ENCODE measurements at places on chromosomes 1 and 21. TPM values are rescaled to one million over a fixed set of nuclear protein-coding genes. Genes with fewer than 3 reads are reported as not detected.

DNA sequence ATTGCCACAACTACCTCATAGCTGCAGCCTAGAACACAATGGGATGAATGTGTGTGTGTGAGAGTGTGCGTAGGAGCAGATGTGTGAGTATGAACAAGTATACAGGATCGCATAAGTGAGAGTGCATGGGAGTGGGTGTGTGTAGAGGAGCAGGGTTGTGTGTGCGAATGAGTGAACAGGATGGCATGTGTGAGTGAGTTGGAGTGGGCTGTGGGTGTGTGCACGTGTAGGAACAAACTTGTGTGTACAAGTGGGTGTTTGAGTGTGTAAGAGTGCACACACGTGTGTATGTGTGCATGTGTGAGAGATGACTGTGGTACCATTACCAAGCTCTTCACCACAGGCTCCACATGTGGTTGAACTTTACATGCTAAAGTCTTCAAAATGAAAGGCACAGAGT, 175.4 kb upstream of the EDN2 start:
- DNase-seq = no peak

The CGN gene
- 0.12 TPM for total RNA-seq

The MFSD2A gene
- 6.9 TPM for total RNA-seq

- DNase-seq = no peak
Measured at GRCh38 chr1:98184856-98185255, 264.0 kb upstream of the DPYD start.

- DNase-seq = no peak
Measured at GRCh38 chr21:37245151-37245550, 22.0 kb downstream of the VPS26C start.

The THEM5 gene
- total RNA-seq = not detected

DNA sequence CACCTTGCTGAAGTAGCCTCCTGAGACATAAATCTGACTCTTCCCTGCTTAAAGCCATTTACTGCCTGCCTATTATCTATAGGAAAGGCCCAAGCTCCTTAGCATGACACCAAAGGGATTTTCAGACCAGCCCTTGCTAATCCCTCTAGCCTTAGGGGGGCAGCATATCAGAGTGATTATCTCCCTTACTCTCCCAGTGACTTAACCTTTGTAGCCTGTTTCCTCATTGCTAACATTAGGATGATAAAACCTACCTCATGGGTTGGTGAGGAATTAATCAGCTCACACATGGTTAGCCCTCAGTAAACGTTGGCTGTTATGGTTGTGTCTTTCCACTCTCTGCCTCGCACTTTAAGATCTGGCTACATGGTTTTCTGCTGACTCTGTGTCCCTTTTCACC, 70.1 kb downstream of the ROR1 start:
- DNase-seq = no peak

GRCh38 chr1:77958391-77958790, 20.5 kb downstream of the FUBP1 start:
- DNase-seq = no peak

DNA sequence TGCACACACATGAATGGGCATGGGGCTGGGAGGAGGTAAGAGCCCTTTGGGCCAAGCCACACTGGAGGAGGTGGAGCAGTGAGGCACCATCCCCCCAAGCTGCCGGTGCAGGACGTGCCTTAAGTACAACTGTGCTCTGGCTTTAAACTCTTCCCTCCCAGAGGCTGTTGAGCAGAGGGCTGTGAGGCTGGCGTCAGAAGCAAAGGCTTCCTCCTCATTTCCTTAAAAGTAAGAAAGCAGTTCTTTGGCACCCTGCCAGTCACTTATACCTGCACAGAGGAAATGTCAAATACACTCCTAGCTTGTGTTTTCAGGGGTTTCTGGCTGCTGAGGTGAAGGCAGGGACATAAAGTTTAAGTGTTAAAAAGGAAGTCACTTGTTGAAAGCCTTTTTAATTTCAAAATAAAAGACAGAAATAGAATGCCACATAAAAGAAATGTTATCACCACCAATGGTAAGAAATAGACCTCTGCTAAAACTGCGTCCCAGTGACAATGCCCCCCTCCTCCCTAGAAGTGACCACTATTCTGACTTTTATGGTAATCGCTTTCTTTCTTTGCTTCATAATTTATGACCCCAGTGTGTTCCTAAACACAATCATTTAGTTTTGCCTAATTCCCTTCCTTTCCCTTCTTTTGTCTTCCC, 33.0 kb downstream of the LAMC2 start:
- DNase-seq = no peak

DNA sequence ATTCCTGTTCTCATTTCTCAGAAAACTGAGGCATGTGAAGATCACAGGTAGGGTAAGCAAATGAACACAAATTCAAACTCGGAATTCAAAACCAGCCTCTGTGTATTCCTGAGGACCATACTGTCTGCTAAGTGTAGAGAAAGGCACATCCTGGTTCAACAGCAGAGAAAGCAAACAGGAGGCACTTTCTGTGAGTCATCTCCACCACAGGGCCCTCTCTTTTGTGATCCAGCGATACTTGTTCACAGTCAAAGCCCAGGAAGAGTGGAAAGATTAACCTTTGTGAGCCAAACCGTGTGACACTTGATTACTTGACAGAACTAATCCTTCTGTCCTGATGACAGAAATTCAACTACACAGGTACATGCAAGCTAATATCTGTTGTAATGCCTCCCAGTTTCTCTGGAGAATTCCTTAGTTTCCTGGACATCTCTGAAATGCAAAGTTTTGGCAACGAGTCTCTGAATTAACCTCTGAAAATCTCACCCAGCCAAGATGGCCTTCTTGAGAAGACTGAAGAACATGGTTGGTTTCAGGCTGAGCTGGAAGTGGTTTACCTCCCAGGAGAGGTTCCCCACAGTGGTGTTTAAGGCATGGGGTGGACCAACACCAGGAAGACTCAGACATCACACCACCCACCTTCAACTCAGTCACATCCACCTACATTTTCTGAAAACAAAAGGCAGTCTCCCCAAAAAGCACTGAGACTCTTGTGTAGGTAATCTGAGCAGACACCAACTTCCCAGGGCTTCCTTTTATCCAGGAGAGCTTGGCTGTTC, 98.2 kb upstream of the ERG start:
- DNase-seq = no peak

The OR2AK2 gene
- total RNA-seq = not detected

GRCh38 chr1:244789731-244790130, 45.7 kb upstream of the COX20 start:
- no peak for DNase-seq

GRCh38 chr1:24284156-24284471, 35.0 kb upstream of the GRHL3 start:
- DNase-seq = no peak

DNA sequence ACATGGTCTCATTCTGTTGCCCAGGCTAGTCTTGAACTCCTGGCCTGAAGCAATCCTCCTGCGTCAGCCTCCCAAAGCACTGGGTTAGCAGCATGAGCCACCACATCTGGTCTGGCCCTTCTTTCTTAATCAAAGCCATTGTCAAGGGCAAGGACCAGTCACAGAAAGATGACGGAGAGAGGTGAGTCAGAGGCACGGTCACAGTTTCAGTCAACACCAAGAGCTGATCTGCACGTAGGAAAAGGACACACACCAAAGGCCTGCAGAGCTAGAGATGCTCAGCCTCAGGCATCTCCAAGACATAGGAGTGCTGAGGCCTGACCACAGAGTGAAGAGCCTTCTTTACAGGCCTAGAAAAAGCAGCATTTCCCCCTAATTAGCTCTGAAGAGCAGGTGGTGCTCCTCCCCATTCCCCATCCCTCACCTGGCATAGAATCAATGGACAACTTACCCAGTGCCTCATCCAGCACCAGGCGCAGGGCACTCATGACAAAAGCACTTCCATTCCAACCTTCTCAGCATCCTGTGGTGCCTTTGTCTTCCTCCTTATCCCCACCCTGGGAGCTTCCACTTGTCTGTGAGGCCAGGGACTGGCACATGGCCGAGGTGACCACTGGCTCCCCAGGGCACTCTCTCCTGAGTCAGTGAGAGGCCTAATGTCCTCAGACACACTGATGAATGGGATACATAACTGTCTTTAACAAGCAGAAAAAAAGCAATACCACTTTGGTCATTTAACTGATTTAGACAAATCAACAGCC, 139.8 kb downstream of the AJAP1 start:
- no peak for DNase-seq

GRCh38 chr1:2463396-2463795, 12.7 kb upstream of the PLCH2 start:
- no peak for DNase-seq

GRCh38 chr1:152050886-152051675, 14.3 kb upstream of the S100A11 start:
- no peak for DNase-seq

DNA sequence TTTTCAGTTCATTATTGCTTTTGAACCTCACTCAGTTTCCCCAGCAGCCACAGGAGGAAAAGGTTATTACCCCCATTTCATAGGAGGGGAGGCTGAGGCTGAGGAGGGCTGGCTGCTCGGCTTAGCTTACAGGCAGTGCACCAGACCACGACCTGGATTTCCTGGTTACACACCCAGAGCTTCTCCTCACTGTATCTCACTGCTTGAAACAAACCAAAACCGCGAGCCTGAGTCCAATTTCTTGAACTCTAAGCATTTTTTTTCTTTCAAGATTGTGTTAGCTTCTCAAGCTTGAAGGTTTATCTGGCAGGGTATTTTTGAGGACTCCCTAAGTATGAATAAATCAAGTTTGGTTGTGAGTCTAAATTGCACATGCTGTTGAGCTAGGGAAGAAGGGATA, 188.9 kb upstream of the EDN2 start:
- DNase-seq = no peak

The ETNK2 gene
- total RNA-seq = 15.3 TPM

DNA sequence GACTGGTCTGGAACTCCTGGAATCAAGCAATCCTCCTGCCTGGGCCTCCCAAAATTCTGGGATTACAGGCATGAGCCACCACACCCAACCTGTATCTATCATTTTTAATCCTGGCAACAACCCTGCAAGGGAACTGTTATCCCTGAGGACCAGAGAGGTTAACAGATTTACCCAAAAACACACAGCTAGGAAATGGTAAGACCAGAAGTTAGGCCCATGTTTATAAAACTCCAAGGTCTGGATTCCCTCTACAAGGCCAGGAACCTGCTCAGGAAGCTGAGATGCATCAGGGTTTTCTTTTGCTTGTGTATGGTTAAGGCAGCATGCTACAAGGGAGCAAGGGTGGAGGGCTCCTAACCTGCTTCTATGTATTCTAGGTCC, 17.8 kb upstream of the TTC39A start:
- DNase-seq = no peak

DNA sequence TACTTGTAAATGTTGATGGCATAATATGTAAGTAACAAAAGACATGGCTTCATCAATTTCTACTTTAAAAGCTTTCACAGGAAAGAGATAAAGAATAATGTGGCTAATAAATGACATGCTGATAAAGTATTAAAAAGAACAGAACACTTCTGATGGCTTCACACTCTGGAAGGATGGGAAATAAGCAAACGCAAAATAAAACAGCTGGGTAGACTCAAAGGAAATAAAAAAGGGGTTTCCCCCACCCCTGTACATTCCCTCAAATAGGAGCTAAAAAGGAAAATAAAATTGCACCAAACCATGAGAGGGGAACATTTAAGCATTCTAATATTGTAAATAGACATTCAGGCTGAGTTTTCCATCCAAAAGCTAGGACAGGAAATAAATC, 27.0 kb upstream of the DYRK1A start:
- DNase-seq = no peak

- DNase-seq = no peak
Measured at GRCh38 chr21:34009193-34009592, 64.2 kb upstream of the MRPS6 start.

The PLD5 gene
- 0.10 TPM for total RNA-seq

DNA sequence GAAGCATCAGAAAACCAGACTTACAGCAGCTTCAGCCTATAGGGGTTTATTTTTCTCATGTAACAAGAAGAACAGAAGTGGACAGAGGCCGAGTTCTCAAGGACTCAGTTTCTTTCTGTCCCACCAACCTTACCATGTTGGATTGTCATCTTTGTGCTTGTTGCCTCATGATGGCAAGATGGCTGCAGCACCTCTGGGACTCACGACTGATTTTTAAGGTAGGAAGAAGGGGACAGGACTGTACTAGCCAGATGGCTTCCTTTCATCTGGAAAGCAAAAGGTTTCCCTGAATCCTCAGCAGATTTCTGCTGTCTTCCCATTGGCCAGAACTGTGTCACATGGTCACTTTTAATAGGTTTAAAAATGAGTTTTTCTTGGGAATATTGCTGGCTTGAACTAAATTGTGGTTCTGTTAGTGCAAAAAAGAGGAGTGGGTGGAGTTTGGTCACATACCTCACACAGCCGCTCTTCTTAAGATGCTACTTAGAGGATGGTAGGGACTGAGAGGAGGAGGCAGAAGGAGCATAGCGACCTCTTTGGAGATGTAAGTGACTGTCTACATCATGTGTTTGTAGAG, 48.1 kb upstream of the ENAH start:
- no peak for DNase-seq

The PRR9 gene
- total RNA-seq = not detected

DNA sequence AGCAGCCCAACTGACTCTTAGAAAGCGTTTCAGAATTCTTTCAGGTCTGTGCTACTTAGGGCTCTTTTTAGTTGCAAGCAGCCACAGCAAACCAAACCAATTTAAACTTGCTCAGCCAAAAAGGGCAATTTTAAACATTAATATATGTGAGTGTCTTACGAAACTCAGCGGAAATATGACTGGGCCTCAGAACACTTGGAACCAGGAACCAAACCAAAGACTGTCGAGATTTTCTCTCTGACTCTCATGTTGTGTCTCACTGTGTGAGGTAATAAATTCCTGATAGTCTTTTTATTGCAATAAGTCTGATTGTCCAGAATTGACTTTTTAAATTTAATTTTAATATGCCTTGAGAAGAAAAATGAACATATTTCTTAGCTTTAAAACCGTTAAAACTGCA, 122.3 kb downstream of the SYF2 start:
- no peak for DNase-seq

DNA sequence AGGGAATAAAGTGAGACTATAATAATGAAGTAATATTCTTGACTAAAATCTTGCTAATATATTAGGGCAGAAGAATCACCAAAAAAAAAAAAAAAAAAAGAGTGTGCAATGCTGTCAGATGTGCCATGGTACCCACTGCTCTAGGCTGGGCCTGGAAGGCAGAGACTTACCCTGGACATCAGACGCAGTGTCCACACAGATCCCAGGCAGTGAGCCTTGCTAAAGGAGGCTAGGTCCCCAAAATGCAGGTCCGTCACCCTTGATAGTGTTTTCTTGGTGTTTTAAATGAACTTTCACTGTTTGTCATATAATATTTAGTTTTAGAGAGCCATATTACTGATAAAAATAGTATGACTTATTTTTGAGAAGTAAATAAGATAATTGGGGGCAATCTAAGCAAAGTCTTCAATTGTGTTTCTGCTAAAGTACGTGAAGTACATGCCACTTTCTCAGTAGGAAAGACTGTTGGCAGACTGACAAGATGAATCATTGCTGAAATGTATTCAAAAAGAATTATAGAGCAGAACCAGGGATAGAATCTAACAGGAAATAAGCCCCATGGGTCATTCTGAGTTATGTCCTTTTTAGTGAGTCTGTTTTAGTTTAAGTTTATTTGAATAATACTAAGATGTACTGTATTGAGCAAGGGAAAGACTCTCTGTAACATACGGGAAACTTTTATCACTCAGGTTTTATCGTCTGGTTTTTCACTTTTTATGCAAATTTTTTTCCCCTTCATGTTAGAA, 74.6 kb upstream of the PDC start:
- DNase-seq = peak; percentile 80

GRCh38 chr1:87647430-87648177, 318.9 kb downstream of the LMO4 start:
- no peak for DNase-seq

The ILF2 gene
- 241 TPM for total RNA-seq

The COL6A1 gene
- total RNA-seq = 174 TPM

Measured in glomerular endothelial cell (primary cell).